PC-3 (cell line): ENCODE measurements at places on chromosomes 2 and 18. TPM values are rescaled to one million over a fixed set of nuclear protein-coding genes. Genes with fewer than 3 reads are reported as not detected.

Gene GALR1
- not detected in 2 replicates for total RNA-seq

Gene CNGA3
- total RNA-seq = not detected in 2 replicates

Gene SCYGR4
- not detected in 2 replicates for total RNA-seq

Gene BIRC6
- 74.7 and 116 TPM in 2 replicates for total RNA-seq

Gene FAM117B
- 2.2 and 3.6 TPM in 2 replicates for total RNA-seq

Gene BOLA3
- 60.9 and 104 TPM in 2 replicates for total RNA-seq

Gene GMPPA
- 78.1 and 85.7 TPM in 2 replicates for total RNA-seq

Gene RFTN2
- total RNA-seq = 0.07 TPM in 1 of 2 replicates, not detected in the other

Gene CCDC68
- total RNA-seq = 2.6 and 3.1 TPM in 2 replicates

Gene TET3
- total RNA-seq = 6.1 and 10.1 TPM in 2 replicates

Gene SCN1A
- 0.04 TPM in 1 of 2 replicates, not detected in the other for total RNA-seq

Gene SOX11
- total RNA-seq = not detected in 2 replicates

Gene DTNA
- total RNA-seq = 7.8 and 11.6 TPM in 2 replicates

Gene ASXL2
- 11.5 and 18.7 TPM in 2 replicates for total RNA-seq

Gene CHRND
- total RNA-seq = not detected in 2 replicates

DNA sequence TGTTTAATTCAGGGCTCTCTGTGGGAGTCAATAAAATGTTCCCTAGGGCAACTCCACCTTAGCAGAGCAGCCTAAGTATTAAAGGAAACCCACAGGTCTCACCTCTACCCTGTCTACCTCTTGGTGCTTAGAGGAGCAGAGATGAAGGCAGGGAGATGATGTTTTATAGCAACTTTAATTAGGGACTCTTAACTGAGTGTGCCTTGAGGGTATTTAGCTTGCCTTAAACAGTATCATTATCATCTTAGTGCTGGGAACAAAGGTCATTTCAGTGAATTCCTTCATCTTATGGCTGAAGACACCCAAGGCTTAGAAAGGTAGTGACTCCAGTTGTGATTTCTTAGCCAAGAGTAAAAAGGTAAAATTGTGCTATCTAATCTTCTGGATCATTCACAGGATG, 26.7 kb downstream of the VIL1 start:
- peak; percentile 10 for DNase-seq

- DNase-seq = no peak
Measured at GRCh38 chr2:33788044-33788443, 188.9 kb upstream of the FAM98A start.

DNA sequence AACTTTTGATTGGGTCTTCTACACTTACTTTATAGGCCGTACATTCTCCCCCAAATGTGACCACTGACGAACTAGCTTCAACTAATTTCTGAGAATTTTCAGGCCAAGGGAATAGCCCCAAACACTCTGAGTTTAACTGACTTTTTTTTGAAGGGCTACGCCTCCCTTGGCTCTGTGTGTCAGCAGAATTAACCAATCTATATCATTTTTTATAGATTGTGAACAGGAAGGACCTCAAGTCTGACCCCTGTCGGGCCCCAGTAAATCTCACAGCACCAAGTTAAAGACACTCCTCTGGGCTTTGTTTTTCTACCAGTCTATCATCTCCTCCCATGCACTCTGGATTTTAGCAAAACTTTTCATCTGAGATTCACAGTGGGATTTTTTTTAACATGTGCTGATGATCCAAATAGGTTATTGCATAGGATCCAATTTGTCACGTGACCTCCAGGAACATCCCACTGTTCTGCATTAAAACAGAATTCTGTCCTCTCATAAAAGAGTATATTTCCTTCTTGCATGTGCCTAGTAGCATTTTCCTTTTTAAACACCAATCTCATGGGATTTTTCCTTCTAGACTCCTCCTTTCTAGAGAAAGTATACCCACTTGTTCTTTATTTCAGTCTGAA, 307.1 kb downstream of the OSR1 start:
- no peak for DNase-seq

GRCh38 chr2:217705461-217705860, 297.3 kb downstream of the TNS1 start:
- DNase-seq = peak; percentile 58

DNA sequence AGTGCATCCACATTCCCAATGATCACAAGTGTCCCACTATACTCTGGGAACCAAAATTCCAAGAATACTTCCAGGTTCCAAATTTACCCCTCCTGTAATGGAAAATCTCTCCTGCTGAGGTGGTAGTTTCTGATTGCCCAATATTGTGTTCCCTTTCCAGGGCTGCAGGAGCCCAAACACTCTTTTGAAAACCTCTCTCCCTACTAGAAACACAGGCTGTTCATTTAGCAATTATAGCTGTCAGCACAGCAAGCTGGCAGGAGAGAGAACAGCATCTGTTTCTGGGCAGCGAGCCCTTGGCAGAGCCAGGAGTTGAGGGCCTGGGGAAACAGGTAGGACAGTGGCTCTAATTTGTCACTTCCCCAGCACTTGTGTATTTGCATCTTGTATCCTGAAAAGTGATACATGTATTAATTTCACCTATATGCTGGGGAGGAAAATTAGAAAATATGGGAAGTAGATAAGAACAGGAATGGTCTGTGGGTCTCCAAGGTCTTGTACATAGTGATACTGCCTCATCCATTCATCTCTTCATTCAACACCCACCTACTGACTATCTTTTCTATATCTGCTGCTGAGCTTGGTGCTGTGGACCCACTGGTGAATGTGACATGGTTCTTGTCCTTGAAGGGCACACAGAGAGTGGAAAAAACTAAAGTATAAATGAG, 16.9 kb upstream of the PAIP2B start:
- DNase-seq = no peak

- no peak for DNase-seq
Measured at GRCh38 chr2:4098137-4098536, 394.8 kb downstream of the DCDC2C start.

- no peak for DNase-seq
Measured at GRCh38 chr2:196925051-196925767, 1.3 kb downstream of the PGAP1 start.

DNA sequence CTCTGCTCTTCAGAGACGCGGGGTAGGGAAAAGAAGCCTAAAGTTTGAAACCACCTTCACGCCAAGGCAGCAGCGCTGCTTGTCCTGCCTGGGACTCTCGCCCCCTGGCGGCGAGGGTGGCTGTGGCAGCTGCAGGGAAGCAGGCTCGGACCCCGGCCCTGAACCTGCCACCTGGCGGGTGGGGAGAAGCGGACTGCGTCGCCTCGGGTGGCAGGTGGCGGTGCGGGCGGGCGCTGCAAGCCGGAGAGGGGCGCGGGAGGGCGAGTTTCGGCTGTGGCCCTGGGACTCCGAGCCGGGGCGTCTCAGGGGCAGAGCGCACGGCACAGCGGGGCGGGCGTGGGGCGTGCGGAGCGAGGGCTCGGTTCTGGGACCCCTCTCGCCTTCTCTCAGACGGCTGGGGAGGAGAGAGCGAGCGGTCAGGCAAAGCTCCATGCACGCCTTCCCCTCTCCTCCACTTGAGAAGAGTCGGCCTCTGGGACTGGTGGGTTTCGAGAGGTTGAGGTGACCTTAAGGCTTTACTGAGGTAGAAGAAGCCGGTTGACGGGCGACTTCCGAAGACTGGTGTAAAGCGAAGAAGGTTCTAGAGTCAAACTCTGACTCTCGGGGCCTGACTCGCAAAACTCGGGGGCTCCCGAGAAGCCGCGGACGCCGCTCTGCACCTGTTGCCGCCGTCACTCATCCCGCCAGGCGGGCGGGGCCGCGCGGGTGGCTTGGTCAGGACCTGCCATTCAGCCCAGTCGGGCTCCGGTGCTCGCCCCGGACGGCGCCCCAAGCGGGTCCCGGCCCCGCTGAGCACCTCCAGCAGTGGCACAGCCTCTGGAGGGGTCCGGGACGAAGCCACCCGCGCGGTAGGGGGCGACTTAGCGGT, 1.1 kb upstream of the BOLL start:
- DNase-seq = no peak

- DNase-seq = no peak
Measured at GRCh38 chr2:79368116-79368630, 144.7 kb upstream of the CTNNA2 start.

DNA sequence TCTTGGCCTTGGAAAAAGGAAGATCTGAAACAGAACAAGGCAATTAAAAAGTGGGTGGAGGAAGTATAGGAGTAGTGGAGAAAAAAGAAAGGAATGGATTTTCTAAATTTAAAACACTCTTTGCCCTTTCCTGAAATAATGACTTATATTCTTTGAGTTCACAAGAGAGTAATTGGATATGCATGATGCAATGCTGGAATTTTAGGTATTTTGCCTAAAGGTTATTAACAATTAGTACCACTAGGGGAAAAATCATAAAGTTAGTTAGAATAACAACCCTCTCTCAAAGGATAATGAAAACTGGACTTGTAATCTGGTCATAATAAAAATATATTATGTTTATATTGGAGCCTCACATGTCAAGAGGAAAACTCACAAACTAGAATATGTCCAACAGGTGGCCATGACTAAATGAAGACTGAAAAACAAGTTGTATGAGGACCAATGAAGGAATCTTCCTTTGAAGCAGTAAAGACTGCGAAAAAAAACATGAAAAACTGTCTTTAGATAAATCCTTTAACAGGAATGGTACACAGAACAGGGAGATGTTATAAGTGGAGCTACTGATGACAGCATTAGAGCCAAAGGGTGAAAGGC, 281.8 kb downstream of the NCKAP5 start:
- peak; percentile 58 for DNase-seq

DNA sequence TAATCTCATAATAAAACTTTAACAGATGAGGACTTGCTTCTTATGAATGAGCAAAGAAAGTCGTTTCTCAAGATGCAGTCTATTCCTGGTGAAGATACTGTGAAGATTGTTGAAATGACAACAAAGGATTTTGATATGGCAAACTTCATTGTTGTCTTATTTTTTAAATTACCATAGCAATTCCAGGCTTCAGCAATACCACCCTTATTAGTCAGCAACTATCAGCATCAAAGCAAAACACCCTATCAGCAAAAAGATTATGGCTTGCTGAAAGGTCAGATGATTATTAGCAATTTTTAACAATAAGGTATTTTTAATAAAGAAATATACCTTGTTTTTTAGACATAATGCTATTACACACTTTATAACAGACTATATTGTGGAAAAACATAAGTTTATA, 88.3 kb downstream of the COL5A2 start:
- DNase-seq = no peak

DNA sequence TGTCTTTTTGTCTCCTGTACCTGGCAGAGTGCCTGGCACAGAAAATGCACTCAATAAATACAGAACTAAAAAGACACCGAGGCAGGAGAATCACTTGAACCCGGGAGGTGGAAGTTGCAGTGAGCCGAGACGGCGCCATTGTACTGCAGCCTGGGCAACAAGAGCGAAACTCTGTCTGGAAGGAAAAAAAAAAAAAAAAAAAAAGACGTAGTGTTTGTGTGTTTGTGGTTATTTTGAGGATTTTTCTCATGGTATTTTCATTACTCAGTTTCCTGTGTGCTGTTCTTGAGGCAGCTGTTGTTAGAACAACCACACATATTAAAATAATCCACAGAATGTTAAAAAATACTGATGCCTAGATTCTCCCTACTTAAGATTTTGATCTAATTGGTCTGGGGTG, 519.2 kb upstream of the SPHKAP start:
- DNase-seq = peak; percentile 68

DNA sequence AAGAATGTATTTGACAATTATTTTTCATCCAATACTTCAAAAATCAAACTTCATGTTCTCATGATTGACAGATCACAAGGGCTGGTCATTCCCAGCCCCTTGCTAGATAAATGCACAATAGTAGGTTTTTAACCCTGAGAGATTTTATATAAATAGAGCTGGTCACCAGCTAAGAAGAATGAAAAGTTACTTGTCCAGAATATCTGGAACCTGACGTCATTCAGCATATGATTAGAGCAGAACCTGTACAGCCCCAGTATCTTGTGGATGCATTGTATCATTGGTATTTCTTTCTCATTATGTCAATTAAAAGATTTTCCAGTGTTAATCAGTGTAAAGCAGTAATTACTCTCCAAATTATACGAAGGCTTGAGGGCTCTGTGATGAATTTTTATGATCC, 202.8 kb upstream of the RND3 start:
- no peak for DNase-seq

DNA sequence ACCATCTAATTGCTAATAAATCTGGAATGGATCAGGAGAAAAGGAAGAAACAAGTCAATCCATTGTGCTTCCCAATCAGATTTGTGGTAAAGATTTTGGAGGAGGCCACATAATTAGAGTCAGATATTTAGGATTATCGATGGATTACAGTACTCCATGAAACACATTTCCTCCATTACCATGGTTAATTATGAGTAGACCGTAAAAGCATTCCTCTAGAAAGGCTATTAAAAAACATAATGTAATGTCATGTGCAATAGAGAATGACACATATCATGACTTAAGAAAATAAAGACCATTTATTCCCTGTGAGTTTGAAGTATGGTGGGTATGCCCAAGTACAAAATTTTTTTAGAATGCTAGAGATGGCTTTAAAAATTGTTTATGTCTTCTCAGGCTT, 96.1 kb downstream of the ITGA4 start:
- peak; percentile 32 for DNase-seq

GRCh38 chr2:27184115-27184514, 27.7 kb upstream of the ATRAID start:
- DNase-seq = no peak

DNA sequence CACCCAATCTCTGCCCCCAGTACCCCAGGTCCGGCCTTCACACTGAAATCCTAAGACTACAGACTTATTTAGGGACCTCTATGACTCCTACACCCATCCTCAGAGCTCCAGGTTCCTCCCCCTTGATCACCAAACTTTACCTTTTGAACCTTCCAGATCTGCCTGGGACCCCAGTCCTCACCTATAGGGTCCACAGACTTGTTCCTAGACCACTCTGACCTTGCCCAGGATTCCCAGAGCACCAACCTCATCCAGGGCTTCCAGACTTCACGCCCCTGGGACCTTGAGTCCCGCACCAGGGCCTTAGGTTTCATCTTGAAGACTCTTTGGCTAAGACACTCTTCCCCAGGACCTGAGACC, 462 bp downstream of the CHCHD5 start:
- no peak for DNase-seq

DNA sequence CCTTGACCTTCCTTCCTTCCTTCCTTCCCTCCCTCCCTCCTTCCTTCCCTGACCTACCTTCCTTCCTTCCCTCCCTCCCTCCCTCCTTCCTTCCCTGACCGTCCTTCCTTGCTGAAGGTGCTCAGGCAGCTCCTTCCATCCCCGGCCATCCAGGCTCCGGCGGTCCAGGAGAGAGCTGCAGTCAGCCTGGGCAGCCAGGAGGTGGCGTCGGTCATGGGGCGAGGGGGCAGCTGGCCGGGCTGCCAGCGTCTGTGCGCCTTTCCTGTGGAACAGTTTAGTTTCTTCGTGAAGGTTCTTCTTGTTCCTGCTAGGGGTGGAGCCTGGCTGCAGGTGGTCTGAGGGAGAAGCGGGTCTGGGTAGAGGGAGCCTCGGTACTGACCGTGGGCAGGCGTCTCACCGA, 15.7 kb downstream of the GPR35 start:
- peak; percentile 50 for DNase-seq

DNA sequence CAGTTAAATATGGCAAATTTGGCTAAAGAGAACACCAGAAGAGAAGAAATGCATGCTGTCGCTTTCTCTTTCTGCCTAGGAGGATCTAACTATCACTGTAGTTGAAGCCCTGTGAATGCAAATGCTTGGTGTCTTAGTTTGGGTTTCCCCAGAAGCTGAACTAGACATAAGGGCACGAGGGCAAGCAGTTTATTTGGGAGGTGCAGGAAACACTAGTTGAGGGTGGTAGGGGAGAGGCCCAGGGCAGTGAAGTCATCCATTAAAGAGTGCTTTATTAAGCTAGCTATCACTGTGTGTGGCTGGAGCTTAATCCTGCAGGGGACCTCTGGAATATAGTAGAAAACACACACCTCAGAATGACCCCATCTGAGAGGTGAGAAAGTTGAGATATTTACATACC, 639.8 kb upstream of the ZEB2 start:
- DNase-seq = no peak
